Fibroblast of upper back skin (primary cell): ENCODE measurements at places on chromosomes 2 and 18.

GRCh38 chr2:222115296-222115695, 183.5 kb downstream of the PAX3 start:
- DNase-seq, result peak; percentile 9

- DNase-seq, result no peak
Observed at GRCh38 chr18:44453505-44453904, 227.2 kb upstream of the SETBP1 start.

GRCh38 chr18:48164701-48165100, 234.2 kb upstream of the SMAD2 start:
- DNase-seq, result no peak

DNA sequence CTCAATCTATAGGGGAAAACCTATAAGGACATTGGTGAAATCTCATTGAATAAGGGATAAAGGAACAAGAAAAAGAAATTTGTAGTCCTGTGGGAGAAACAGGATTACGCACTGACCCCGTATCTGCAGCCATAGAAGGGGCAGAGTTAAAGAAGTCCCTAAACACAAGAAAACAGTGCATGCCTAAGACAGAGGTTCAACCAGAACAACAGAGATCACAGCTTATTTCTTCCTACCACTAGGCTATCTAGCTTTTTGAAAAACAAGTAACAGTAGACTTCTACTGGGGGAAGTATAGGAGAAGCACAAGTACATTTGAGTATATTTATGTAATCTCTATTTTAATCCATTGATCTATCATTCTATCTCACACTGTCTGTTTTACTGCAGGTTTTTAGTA, 485.2 kb upstream of the REG3G start:
- DNase-seq, result no peak

DNA sequence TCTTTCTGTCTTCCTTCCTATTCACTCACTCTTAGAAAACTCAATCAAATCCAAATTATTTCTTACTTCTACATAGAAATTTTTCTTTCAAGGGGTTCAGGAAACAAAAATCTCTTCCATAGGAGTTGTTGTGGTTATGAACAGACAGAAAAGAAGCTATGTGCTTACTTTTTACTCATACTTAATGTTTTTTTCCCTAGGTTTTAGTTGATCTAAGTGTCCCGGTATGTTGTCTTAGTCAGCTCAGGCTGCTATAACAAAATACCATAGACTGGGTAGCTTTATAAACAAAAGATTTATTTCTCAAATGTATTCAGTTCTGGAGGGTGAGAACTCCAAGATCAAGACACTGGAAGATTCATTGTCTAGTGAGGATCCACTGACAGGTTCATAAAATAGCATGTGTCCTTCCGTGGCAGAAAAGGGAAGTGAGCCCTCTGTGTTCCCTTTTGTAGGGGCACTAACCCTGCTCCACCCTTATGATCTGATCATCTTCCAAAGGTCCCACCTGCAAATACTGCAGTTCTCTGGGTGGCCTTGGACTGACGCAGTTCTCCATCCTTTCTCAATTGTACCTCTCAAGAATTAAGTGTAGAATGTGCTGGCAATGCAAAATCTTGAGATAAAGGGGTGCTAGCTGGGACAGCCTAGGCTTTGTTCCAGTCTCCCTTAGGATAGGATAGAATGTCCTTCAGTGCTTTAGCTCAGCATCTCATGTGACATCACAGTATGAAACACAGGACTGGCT, 14.4 kb upstream of the VRK2 start:
- DNase-seq, result peak; percentile 17

- DNase-seq, result no peak
Observed at GRCh38 chr2:186303091-186303490, 183.0 kb upstream of the ZC3H15 start.

GRCh38 chr2:17538844-17539554, 1.5 kb upstream of the VSNL1 start:
- DNase-seq, result peak; percentile 68

DNA sequence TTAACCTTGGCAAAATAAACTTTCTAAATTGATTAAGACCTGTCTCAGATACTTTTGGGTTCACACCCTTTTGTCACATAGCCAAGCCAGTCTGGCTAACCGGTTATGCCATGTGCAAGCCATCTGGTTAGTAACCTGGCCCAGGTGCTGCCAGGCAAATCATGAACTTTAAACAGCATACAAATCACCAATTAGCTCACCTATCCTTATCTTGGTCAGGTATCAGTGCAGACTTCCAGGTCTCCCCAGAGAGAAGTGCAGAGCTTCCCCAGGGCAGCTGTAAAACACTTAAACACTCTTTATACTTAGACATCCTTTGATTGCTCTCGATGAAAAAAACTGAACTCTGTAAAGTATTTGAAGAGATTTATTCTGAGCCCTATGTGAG, 14.9 kb upstream of the MC5R start:
- DNase-seq, result no peak

GRCh38 chr18:47150824-47151366, 595 bp upstream of the HDHD2 start:
- DNase-seq, result no peak

- DNase-seq, result no peak
Observed at GRCh38 chr2:201320701-201321100, 36.4 kb downstream of the FLACC1 start.

GRCh38 chr2:178386986-178387597, 63.9 kb downstream of the PRKRA start:
- DNase-seq, result no peak

- DNase-seq, result no peak
Observed at GRCh38 chr2:2640371-2640770, 309.3 kb upstream of the MYT1L start.

GRCh38 chr2:109476641-109477441, 136.9 kb downstream of the SEPTIN10 start:
- no peak for DNase-seq

- DNase-seq, result peak; percentile 95
Observed at GRCh38 chr2:47534179-47534919, 131.4 kb downstream of the MSH2 start.

GRCh38 chr2:46062637-46063412, 234.4 kb upstream of the EPAS1 start:
- peak; percentile 91 for DNase-seq

DNA sequence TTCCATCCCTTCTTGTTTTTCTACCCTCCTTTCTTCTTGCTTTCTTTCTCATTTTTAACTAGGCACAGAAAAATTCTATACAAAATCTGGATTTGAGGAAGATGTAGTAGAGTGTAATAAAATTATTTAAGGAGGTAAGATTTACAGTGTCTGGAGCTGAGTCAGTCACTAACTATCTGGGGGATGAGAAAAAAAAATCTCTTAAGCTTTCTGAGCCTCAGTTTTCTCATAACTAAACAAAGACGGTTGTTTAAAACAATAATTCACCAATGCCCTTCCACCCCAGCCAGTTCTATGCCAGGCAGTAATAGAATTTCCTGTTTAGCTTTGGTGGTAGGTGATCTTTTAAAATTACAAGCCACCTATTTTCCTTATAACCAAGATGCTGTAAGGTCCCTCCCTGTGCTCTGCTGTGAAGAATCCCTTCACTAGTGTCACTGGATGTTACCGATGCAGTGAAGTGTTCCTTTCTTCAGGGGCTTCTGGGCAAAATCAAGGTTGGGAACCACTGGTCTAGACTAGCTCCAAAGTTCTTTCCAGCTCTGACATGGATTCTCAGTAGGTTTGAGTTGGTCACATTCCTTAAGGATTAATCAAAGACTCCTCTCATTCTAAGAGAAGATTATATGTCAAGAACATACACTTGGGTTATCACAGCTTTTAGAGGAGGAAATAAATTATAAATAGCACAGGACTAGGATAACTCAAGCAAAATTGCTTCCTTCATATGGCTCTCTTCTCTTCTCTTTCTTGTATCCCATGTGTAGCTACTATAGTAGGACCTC, 289.0 kb downstream of the CDH2 start:
- DNase-seq, result peak; percentile 64

DNA sequence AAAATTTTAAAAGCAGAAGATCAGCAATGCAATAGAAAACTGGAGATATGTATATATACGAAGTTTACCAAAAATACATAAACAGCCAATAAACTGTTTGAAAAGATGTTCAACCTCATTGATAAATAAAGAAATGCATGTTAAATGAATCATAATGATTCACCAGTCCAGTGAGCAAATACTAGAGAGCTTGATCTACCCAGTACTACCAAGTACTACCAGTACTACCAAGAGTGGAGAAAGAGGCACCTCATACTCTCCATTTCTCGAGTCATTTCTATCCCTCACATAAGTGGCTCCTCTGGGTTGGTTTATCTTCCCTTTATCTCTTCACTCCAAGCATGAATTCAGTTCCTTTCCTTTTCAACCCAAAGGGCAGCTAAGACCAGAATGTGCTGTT, 138.9 kb downstream of the MREG start:
- DNase-seq, result no peak

DNA sequence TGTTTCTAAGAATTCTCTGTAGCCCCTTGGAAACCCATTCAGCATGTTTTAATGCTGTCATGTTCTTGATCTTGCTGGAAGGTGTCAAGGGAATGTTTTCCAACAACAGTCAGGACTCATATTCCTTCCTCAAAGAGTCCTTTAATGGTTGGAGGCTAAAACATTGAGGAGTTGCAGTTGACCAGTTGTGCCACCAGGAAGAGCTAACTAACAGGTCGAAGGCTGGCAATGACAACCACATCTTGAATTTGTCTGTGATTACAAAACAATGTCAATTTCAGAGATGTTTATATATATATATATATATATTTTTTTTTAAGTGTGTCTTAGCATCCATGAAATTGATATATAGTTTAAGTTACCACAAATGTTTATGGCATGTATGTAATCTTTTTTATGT, 151.5 kb downstream of the INO80D start:
- no peak for DNase-seq
